ENCODE measurements at places on chromosomes 2 and 18.

GRCh38 chr2:208607694-208608093 lies 201.1 kb downstream of the PTH2R start:
- DNase-seq = no peak

DNA sequence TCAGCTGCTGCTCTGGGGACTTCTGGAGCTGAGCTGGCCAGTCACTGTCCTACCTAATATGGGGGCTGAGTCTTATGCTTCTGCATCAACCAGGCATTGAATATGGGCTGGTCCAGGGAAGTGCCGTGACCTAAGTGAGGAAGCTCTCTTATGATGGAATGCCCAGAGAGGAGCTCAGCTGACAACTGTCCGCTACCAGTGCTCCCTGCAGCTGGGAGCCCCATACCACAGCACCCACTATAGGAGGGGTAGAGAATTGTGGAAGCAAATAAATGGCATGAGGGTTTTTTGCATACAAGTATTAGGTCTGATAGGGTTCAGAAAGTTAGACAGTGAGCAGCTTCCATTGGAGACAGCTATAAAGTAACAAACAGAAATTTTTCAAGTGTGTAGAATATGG lies 4.5 kb downstream of the TIMM21 start:
- DNase-seq = no peak

GRCh38 chr18:79438898-79439627 lies 43.3 kb downstream of the NFATC1 start:
- DNase-seq = peak; percentile 34

- DNase-seq = no peak
Measured at GRCh38 chr2:29628862-29629261, 292.5 kb downstream of the ALK start.

DNA sequence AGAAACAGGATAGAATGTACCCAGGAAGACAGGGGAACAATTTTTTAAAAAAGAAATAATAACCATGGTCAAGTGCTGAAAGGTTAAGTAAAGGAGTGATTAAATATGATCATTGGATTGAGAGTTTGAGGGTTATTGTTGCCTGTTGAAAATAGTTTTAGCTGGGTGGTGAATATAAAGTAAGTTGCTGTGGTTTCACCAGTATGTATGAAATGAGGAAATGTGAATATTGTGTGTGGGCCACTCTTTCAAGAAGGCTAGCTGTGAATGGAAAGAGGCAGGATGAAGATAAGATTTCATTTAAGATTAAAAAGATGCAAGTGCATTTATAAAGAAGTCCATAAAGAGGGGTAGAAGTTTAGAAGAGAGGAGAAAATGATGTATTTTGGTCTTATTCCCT lies 53.8 kb downstream of the GULP1 start:
- DNase-seq = no peak

- DNase-seq = no peak
Measured at GRCh38 chr2:133740500-133740899, 172.2 kb upstream of the NCKAP5 start.

DNA sequence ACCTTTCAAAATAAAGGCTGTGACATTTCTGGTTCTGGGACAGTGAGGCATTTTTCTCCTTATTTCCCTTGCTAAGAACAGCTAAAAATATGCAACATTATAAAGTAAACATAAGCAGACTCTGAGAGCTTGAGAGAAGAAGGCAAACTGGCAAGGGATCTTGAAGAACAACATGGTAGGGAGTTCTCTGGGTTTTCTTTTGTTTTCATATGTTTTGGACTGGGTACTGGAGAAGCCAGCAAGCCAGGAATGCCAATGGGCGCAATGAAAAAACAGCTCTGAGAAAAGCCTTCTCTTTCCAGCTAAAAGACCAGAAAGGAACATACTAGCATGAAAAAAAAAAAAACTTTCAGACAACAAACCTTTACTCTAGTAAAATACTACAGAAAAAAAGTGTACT lies 351.4 kb upstream of the HS6ST1 start:
- DNase-seq = no peak

GRCh38 chr2:125042727-125043126 lies 1017.6 kb downstream of the CNTNAP5 start:
- DNase-seq = no peak

GRCh38 chr2:74694281-74694680 lies 40.2 kb downstream of the SEMA4F start:
- no peak for DNase-seq

- no peak for DNase-seq
Measured at GRCh38 chr18:892316-892715, 12.4 kb upstream of the ADCYAP1 start.

GRCh38 chr2:236345081-236345714 lies 81.0 kb upstream of the ASB18 start:
- no peak for DNase-seq

DNA sequence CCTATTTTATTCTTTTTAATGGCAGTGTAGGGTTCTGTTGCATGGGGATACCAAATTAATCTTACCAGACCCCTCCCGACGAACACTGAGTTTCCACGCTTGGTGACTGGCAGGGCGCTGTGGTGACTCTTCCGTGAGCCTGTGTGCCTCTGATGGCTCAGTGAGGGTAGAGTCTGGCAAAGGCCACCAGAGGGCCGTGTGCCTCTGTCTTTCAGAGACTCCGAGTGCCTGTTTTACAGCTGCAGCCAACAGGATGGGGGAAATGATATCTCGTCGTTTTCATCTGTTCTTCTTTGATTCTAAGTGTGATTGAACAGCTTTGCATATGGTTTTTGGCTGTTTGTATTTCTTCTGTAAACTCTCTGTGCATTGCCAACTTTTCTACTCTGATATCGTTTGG lies 99.8 kb downstream of the ZNF236 start:
- DNase-seq = peak; percentile 24

GRCh38 chr2:224524657-224525056 lies 60.5 kb downstream of the CUL3 start:
- no peak for DNase-seq

- DNase-seq = no peak
Measured at GRCh38 chr18:43751835-43752234, 474.5 kb upstream of the SYT4 start.

- DNase-seq = no peak
Measured at GRCh38 chr2:99802734-99803133, 312.9 kb upstream of the REV1 start.

DNA sequence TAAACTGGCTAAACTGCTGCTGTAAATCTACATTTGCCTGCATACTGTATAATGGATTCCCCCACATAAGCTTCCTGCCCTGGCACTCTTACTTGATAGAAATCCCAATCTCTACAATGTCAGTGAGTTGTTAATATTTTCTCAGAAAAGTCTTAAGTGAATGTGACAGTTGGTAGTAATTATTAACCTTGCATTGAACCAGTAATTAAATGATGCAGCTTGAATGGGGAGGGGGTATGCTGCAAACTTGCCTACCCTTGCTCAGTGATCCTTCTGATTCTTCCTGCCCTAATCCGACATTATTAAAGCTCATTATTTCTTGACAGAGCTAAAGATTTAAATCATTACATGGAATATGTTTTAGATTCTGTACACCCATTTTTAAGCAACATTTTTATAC lies 119.0 kb upstream of the CDH7 start:
- DNase-seq = no peak

DNA sequence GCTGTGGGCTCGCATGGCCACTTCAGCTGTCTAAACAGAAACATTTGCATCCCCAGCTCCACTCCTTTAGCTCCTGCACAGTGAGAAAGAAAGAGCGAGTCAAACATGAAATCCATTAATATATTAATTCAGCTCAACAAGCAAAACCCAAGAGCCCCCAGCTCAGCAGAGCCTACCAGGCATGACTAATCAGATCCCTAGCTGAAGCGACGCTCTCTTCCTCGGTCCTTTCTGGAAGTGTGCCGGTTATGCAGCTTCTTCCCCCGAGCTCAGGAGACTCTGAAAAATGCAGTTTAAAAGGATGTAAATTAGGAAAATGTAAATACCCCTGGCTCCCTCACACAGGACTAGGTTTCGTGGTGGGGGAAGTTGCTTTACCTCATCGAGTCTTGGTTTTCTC lies 221.5 kb downstream of the ANKRD30B start:
- no peak for DNase-seq

GRCh38 chr2:147368306-147368705 lies 476.5 kb upstream of the ACVR2A start:
- DNase-seq = no peak

- DNase-seq = no peak
Measured at GRCh38 chr18:54551590-54551989, 39.5 kb upstream of the DYNAP start.

GRCh38 chr18:49431165-49431962 lies 29.1 kb downstream of the DYM start:
- no peak for DNase-seq
